ENCODE measurements at places on chromosomes 7 and 10.

DNA sequence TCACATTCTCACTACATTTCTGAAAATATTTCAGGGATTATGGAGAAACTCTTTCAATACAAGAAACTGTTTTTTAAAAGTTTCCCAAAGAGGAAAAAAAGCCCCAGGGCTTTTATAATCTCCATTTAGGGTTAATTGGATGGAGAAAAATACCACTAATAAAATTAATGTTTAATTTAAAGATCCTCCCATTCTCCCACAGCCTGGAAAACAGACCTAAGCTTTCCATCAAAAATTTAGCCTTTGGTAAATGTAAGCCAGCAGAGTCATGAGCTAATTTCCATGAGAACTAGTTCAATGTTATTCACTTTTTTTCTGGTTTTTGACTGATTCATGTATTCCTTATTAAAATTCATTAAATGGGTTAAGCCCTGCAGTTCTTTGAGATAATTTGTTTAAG is 408.7 kb downstream of the PHTF2 start:
- no peak for DNase-seq

- DNase-seq = no peak
Observed at GRCh38 chr10:28997734-28998133, 291.1 kb upstream of the LYZL1 start.

- DNase-seq = peak; percentile 61
Observed at GRCh38 chr10:24603333-24603732, 120.4 kb downstream of the ARHGAP21 start.

DNA sequence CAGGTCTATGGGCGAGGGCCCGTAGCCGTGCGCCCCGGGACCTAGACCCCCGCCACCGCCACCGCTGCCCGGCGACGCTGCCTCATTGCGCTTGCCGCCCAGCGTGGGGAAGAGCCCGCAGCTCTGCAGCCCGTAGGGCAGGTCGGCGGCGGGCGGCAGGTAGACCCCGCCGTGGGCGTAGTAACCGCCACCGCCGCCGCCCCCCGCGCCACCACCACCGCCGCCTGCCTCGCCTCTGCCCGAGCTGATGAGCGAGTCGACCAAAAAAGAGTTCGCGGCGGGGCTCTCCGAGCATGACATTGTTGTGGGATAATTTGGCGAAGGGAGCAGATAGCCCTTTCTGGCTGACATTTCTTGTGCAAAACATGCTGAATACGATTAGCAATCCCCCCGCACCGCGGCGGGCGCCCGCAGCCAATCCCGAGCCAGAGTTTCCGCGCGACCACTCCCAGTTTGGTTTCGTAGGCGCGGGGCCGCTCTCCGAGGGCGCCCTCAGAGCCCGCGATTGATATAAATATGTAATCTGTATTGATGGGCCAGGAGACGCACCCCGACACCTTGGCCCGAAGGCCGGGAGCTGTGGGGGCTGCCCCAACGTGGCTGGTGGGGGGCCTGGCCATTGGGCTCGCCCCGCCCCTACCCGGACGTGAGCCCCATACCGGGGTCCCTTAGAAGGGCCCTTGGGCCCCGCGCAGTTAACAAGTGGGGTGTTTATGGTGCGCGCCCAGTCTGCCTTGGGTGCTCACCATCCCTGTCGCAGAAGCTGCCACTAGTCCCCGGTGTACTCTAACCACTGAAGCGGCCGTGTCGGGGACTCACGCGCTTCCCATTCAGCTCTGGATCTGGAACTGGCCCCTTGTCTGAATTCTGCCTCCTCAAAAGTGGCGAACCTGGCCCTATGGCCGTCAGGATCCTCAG is at the start of gene HOXA10:
TSS of gene HOXA10 (minus strand) at position 365 of the 918 bp plus-strand sequence. CDS start at position 351, 14 bp downstream.
- DNase-seq = no peak

DNA sequence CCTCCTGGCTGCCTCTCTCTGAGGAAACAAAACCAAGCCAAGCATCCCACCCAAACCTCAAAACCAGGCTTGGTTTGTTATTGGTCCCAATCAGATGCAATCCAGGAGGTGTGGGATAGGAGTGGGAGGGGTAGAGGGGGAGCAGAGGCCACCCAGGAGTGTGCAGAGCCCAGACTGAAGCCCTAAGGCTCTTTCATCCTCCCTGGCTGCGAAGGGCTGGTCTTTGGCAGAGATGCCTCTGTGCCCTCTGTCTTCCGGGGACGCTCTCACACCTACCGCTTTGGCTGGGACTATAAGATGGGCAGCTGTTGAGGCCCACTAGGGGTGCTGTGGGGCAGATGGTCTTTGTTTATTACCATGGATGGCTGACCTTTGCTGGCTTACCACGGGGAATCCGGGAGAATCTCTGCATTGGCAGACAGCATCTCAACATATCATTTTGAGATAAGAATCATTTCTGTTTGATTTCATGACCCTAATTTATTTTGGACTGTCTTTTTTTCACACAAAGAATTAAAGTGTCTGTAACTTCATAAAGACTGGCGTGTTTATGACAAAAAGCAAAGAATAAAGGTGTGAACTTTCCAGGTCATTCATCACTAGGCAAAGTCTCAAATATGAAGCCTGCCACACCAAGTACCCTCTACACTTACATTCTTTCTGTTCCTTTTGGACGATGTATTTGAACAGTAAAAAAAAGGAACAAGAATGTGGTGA is 6.5 kb upstream of the DENND2A start:
- peak; percentile 19 for DNase-seq

DNA sequence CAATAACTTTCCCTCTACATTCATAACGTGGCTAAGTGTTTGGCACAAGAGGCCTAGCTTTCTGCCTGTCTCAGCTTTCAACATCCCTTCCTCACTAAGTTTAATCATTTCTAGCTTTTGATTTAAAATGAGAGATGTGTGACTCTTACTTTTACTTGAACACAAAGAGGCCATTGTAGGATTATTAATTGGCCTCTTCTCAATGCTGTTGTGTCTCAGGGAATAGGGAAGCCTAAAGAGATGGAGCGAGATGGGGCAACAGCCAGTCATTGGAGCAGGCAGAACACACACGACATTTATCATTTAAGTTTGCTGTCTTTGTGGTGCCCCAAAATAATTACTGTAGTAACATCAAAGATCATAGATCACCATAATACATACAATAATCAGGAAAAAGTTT is 167.1 kb upstream of the TRIM24 start:
- DNase-seq = no peak

- DNase-seq = no peak
Observed at GRCh38 chr10:32955299-32955772, 2.7 kb downstream of the ITGB1 start.

GRCh38 chr10:100553929-100554328 is 18.2 kb downstream of the HIF1AN start:
- DNase-seq = no peak

GRCh38 chr7:81064426-81064825 is 145.6 kb upstream of the SEMA3C start:
- DNase-seq = no peak

- peak; percentile 60 for DNase-seq
Observed at GRCh38 chr7:40551685-40552576, 417.1 kb downstream of the SUGCT start.

GRCh38 chr10:122237331-122237990 is 33.6 kb upstream of the BTBD16 start:
- DNase-seq = no peak

GRCh38 chr7:76280408-76280807 is 22.1 kb upstream of the HSPB1 start:
- DNase-seq = no peak

DNA sequence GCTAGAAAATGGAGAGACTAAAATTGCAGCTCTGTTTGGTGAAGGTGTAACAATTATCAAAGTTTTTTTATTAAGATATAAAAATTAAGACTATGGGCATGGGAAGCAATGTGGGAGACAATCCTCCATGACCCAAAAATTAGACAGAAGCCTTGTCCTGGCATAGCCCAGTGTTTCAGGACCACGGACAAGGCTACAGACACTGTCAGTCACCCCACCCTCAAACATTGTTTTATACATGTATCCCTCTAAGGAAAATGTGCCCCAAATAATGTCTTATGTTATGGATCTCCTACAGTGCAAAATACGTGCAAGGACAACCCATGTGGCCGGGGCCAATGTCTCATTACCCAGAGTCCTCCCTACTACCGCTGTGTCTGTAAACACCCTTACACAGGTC is 24.0 kb downstream of the HABP2 start:
- no peak for DNase-seq

DNA sequence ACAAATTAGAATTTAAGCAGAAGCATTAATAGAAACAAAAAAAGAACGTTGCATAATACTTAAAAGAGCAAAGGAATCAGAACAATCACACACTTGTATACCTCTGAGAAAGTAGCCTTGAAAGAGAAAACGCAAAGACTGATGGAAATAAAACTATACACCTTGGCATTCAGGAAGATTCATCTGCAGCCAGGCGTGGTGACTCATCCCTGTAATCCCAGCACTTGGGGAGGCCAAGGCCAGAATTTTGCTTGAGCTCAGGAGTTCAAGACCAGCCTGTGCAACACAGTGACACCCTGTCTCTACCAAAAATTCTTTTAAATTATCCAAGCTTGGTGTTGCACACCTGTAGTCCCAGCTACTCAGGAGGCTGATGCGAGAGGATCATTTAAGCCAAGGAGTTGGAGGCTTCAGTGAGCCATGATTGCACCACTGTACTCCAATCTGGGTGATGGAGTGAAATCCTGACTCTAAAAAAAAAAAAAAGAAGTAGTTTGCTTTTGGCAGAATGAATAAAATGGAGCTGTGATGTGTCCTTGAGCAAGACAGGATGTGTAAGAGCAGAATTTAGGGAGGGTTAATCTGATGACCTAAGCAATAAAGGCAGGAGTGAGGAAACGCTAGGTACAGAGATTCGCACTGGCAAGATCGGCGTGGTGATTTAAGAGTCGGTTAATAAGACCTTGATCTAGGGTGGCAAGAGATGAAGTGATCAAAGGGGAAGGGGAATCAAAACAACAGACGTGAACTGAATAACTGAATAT is 75.8 kb upstream of the NRP1 start:
- DNase-seq = no peak

GRCh38 chr7:115340828-115341227 is 418.9 kb downstream of the MDFIC start:
- DNase-seq = peak; percentile 91

DNA sequence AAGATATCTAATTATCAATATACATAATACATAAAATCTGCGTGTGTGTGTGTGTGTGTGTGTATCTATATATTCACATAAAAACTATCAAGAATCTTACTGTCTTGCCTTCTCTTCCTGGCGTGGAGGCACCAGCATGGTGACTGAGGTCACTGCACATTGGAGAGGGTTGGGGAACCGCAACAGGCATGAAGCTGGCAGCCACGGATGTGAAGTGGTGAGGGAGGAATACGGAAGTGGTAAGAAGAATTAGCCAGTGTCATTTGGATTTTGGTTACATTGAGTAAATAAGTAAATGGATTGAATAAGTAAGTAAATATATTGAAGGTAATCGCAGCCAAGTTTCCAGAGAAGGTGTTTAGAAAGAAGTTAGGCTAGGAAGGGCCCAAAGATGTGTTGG is 85.1 kb downstream of the TRIM24 start:
- DNase-seq = no peak
